Activated CD8-positive, alpha-beta memory T cell treated with anti-CD3 and anti-CD28 coated beads for 1 hour (primary cell): ENCODE measurements at places on chromosomes 12 and 14.

- no peak for DNase-seq
Observed at GRCh38 chr12:53765891-53766290, 14.1 kb upstream of the CISTR start.

DNA sequence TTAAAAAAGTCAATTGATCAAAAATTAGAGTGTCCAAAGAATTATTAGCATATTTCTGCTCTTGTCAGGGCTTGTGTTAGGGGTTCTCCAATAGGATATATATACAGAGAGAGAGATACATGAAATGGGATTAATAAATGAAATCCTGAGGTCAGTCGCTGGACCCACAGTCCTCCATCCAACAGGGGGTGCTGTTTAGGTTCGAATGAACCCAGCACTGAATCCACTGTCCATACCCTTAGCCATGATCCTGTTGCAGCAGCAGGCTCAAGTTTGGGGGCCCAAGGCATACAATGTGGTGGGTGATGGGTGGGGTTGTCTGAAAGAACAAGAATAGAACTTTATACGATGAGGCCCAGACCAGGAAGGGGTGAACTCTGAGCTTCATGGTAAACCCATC, 780 bp upstream of the MYO1H start:
- DNase-seq: no peak

DNA sequence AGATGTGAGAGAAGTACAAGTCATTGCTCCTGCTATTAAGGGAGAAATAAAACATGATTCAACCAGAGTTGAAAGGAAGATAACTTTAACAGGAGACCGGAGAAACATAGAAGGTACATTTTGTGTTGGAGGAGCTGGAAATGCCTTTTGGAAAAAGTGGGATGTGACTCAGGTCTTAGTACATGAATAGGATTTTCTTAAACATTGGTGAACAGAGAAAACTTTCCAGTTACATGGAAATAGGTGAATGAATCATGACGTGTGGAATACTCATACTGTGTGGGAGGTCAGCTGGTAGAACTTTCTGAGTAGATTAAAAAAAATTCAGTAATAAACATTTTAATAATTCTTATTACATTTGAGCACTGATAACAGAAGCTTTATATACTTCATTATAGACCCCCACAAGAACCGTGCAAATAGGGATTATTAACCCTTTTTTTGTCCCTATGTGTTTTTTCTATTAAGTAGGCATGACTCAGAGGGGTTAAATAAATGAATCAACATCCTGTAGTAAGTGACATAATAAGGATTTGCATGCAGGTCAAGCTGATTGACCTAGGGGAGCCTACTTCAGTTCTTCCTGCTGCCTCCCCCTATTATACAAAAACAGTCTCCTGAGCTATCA, 710.5 kb downstream of the NOVA1 start:
- no peak for DNase-seq

DNA sequence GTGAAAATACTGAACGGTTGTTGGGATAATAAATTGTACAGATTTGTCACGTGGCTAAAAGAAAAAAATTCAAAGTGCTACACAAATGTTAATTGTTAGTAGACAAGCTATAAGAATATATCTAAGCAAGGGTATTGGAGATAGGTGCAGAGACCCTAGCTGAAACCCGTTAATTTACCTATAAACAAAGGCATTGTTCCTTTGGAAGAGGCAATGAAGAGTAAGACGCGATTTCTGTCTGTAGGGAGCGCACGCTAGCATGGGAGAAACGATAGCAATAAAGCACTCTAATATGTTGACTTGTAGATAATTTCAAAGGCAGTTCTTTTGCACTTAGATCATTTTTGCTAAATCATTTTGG, 565 bp downstream of the CCDC77 start:
- DNase-seq: no peak

- DNase-seq: no peak
Observed at GRCh38 chr14:94005324-94006073, 8.4 kb downstream of the CCDC197 start.
